ENCODE measurements at places on chromosomes 1 and 21. TPM values are rescaled to one million over a fixed set of nuclear protein-coding genes. Genes with fewer than 3 reads are reported as not detected.

DNA sequence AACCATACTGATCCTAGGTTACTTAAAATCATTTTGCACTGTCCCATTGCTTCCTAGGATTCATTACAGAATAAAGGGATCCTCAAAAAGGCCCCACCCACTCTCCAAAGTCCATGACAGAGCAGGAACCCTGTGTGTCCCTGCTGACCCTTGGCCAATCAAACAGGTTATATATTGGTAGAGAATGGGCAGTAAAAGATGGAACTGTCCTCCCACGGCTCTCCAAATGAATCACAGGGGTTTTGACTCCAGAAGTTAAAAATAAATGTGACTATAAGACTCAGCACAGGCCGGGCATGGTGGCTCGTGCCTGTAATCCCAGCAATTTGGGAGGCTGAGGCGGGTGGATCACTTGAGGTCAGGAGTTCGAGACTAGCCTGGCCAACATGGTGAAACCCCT, 65.5 kb downstream of the ACOT7 start:
- DNase-seq, result no peak

- no peak for DNase-seq
Observed at GRCh38 chr1:185016880-185017279, 28.5 kb upstream of the RNF2 start.

TMEM81 gene
- not detected for total RNA-seq

PLEKHN1 gene
- total RNA-seq, result 0.45 TPM

VAMP4 gene
- total RNA-seq, result 3.5 TPM

Measured in stomach (tissue), 19 donors.